ENCODE measurements at places on chromosomes 2 and 18.

DNA sequence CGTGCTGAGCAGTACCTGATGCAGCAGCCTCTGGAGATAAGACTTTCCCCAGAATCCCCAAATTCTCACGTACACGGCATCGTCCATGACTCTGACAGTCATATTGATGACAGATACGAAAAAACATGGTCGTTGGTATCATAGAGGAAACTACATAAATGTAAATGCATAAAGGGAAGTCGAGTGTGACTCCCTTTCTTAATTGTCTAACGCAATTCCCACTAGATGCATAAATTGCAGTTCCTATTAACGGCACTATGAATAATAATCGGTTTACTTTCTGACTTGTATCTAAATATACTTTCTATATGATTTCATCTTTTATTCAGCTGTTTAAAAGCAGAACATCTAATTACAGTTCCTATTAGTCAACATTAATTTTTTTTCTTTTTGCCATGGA is 322.6 kb upstream of the REV1 start:
- DNase-seq = no peak

GRCh38 chr2:139080244-139080643 is 300.1 kb upstream of the NXPH2 start:
- no peak for DNase-seq

GRCh38 chr2:121044412-121044811 is 240.6 kb downstream of the TFCP2L1 start:
- DNase-seq = no peak

DNA sequence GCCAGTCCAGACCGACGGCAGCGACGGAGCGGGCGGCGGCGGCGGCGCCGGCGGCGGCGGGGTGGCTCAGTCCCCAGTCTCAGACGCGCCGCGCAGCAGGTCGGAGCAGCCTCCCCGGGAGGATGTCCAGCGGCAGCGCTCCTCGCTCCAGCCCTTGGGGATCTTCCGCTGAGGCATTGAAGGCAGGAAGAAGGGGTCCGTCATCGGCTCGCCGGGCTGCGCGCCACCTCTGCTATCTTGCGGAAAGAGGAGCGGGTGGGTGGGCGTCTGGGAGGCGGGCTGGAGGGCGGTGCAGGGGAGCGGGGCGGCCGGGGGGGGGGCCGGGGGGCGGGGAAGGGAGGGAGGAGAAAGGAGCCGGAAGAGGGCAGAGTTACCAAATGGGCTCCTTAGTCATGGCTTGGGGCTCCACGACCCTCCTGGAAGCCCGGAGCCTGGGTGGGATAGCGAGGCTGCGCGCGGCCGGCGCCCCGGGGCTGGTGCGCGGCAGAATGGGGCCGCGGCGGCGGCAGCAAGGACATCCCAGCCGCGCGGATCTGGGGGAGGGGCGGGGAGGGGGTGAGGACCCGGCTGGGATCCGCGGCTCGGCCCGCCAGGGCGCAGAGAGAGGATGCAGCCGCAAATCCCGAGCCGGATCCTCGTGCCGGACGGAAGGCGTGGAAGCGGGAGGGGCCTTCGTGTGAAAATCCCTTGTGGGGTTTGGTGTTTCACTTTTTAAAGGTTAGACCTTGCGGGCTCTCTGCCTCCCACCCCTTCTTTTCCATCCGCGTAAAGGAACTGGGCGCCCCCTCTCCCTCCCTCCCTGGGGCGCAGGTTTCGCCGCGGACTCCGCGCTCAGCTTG is at the start of gene NETO1:
NETO1 (minus strand) TSS at position 242 of the 839 bp plus-strand sequence. CDS start 696 bp downstream, outside the sequence.
- no peak for DNase-seq

DNA sequence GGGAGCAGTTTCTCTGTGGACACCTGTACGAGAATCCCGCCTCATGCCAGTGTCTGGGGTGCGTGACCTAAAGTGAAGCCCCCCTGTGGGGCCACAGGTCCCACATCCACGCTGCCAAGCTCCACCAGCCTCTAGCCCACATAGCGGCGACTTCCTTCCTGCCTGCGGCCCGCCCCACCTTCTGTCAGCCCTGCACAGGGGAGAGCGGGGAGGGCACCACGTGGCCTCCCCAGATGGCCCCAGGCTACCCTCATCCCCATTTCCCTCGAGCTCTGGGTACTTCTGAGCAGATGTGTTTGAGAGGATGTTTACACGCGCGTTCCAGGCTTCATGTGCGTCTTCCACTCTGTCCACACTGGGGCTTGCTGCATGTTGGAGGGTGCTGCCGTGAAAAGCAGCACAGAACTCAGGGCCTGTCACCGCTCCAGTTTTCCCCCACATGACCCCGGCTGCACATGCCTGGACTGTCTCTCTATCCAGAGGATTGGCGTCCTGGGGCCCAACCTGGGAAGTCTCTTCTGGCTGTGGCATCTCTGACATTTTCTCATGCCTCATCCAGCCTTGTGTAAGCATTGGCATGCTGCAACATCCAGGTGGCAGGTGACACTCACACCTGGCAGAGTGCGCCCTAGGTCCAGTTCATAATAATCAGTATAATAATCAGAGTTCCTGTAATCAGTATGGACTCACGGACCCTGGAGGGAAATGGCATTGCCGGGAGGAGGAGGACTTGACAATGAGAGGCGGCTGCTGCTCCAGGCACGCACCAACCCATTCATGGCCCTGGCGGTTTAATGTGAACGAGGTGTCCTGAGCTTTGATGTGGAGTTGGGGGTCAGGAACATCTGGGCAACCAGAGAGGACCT is 146.3 kb upstream of the TWIST2 start:
- DNase-seq = no peak

- DNase-seq = no peak
These were observed 328.2 kb downstream of the DLGAP1 start for GRCh38 chr18:4126939-4127338.

DNA sequence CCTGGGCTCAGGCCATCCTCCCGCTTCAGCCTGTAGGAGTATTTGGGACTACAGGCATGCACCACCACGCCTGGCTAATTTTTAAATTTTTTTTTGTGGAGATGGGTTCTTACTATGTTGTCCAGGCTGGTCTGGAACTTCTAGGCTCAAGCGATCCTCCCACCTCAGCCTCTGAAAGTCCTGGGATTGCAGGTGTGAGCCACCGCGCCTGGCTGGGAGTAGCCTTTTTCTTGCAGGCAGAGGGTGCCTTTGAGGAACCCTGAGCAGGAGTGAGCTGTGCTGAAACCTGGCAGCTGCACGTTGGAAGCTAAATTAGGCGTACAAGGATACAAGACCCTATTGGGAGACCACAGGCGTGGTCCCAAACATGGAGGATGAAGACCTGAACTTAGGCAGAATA is 8.0 kb downstream of the CTDSP1 start:
- no peak for DNase-seq

DNA sequence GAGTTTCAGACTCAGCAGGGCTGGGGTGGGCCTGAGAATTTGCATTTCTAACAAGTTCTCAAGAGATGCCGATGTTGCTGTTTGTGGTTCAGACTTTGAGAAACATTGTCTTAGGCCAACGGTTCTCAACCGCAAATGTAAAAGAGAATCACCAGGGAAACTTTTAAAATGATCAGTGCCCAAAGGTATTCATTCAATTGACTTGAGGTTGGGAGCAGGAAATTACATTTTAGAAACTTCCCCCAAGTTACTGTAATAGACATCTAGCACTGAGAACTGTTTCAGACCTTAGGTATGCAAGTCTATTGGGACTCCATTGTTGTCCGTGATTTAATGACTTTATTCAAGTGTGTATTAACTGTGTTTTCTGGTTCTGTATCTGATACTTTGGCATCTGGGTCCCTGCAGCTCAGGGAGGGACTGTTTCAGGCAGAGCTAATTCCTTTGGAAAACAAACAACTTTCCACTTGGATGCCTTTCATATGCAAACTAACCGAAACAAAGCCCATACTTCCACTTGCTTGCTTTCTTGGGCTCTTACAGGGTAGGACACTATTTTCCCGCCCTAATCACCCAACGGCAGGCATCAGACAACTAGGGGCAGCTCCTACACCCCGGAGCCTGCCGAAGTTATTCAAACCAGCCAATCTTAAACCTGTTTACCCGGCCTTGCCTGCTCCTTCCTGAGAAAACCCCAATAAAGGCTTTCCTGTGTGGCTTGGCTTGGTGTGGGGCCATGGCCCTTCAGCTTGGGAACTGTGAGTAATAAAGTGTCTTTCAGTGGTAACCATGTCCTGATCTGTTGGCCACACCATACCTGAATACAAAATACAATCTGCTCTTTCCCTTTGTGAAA is 97.6 kb downstream of the POLE4 start:
- DNase-seq = no peak

DNA sequence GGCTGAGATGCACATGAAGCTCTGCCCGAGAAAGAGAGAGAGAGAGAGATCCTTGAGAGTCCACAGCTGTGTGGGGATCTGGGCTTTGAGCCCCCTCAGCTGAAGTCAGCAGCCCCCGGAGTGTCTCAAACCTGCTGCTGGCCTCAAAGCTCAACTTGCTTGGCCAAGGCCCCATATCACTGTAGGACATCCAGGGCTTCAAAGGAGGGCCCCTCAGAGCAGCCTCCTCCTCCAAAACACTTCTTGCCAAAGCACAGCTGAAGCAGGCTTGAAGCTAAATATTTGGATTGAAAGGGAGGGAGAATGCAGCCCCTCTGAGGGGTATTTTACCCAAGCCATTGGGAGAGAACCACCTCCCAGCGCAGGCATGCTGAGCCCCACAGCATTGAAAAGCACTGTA is 357.6 kb downstream of the OSR1 start:
- no peak for DNase-seq

GRCh38 chr18:23900994-23901393 is 113.6 kb upstream of the TTC39C start:
- peak; percentile 6 for DNase-seq

DNA sequence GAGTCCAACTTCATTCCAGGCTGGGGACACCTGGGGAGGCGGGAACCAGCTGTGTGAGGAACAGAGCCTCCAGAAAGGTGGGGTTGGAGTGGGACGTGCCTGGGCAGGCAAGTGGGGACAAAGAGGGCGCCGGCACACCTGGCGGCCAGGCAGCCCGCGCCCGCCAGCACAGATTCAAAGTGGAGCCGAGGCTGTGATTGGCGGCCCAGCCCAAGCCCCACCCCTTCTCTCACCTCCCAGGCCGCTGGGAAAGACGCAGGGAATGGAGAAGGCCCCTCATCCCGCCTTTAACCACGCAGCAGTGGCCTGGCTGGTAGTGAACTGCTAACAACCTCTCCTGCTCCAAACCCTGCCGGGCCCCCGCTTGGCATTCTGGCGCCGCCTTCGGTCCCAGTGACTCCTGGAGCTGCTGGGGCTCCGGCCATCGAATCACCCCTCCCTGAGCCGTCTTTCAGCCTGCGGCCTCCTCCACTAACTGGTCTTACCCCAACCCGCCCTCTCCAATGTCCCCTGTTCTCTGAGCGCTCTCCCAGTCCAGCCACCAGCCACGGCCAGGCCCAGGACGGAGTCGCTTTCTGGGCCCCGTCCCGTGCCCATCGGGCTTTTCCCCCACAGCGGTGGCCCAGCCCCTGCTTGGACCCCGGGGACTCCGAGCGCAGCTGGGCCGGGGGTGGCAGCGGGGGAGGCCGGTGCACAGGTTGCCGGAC is 27.9 kb upstream of the PTMA start:
- peak; percentile 95 for DNase-seq

DNA sequence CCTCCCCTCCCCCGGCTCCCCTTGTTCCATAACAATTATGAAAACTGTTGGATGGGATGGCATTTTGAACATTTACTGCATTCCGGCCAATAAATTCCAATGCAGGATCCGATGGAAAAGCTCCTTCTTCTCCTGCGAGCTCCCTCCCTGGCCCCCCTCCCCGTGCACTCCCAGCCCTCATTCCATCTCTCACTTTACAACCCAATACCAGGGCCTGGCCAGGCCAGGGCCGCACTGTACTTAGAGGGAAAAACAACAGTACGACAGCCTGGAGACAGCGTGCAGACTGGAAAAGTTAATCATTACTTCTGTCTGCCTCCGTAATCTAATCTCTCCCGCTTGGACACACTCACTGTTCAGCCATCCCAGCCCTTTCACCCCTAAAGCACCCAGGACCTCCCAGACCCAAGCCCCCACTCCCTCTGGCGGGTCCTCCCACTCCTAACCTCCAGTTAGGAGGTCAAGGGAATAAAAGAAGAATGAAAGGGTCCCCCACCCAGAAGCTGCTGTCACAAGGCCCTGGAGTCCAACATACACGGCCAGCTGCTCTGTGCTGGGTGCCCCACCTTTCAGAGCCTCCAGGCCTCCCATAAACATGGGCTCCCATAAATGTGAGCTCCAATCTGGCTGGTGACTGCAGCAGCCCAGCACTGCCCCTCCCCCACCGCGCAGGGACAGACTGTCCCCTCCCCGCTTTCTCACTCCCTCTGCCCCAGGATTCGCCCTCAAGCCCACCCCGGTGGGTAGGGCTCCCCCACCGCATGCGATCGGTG is 20.6 kb downstream of the SMAD7 start:
- DNase-seq = no peak

DNA sequence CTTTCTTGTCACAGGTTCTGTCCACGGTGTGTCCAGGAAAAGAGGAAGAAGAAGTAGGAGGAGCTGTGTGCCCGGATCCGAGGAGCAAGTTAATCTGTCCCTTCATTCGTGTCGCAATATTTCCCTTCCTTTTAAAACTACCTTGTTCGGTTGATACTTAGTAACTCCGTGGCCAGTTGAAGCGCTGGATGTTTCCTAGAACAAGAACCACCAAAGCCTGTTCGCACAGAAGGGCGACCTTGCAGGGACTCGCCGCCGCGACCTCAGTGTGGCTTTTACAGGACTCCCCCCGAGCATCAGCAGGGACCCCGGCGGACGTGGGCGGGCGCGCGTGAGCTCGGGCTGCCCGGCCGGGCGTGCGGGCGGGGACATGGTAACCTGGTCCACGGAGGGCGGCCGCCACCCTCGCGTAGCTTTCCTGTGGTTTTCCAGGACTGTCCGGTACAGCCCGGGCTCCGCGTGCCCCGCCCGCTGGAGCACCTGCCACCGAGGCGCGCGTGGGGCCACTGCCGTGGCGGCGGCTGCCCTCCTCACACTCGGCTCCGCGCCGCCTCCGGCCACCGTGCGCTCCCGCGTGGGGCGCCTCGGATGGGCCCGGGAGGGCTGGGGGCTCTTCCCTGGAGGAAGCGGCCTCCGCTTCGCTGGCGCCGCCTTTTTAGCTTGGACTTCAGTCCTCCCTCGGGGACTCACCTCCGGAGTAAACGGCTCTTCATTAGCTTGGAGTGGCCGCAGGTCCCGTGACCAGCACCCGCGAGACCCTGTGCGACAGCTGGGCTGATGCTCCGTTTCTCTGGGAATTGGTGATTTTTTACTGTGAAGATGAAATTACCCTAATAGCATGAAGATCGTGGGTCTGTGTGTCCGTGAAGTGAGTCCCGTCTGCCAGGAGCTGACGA is 9.2 kb upstream of the D2HGDH start:
- no peak for DNase-seq

DNA sequence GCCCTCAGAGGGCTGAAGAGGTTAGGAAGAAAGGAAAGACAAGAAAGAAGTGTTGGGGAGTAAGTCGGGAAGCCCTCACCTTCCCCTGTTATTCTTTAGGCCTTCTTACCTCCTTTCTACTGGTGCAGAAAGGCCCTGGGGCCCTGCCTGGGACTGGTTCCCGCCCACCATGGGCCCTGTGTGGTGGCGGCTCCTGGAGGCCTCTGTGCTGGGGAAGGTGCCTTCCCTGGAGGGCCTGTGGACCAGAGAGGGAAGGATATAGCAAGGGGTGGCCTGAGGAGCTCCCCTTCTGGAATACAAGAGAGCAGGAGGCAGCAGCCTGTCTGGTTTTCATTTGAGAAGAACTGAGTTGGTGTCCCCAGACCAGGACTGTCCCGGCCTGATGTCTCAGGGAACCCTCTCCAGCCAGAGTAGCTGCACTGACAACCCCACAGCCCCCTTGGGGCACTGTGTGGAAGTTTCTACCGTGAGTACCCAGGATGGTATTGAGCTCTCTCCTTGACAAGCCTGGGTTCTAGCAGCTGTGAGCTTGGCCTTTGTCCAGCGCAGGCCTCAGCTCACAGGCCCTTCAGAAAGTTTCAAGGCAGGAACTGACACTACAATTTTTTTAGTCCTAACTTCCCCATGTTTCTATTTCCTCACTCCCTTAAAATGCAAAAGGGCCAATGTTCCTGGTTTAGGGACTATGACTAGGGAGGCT is 47.1 kb downstream of the EFR3B start:
- DNase-seq = no peak
